ELF-1 (cell line): ENCODE measurements at places on chromosomes 5 and 9.

- peak; percentile 77 for DNase-seq
Measured at GRCh38 chr5:127229185-127229889, 61.3 kb upstream of the MEGF10 start.

- peak; percentile 55 for DNase-seq
Measured at GRCh38 chr5:78649211-78649695, 681 bp upstream of the LHFPL2 start.

GRCh38 chr5:11056560-11056959, 295.5 kb upstream of the DAP start:
- no peak for DNase-seq

- peak; percentile 36 for DNase-seq
Measured at GRCh38 chr9:113298924-113299770, 4.0 kb downstream of the RNF183 start.

DNA sequence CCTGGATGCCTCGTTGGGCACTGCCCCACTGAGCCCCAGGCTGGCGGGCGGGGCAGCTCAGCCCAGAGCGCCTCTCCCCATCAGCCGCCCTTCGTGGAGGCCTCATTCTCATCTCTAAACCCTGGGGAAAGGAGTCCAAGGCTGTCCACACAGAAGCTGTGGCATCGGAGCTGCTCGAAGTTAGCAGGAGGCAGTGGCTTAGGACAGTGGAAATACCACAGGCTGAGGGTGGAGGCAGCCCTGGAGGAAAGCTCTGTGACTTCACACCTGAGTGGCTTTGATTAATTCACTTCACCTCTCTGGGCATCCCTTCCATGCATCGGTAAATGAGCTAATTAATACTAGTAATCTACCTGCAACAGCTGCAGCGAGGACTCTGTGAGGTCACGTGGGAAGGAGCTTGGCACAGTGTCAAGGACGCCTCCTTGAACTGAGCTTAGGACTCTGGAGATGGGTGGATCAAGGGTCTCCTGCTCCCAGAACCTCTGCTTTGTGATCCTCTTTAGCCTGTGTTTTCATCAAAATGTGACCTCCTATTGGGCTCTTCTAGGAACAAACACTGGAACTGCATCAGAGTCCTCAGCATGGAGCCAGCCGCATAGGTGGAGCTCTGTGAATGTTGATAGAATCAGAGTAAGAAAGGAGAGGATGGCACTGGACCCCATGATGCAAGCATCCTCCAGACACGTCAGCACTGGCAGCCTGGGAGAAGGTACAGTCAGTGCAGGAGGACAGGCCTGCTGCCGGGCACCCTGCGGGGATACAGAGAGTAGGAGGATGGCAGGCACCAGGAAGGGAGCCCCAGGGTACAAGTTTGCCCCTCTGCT, 842 bp upstream of the ANGPTL2 start:
- DNase-seq = no peak
